Caco-2 (cell line): ENCODE measurements at places on chromosomes 5 and 9. TPM values are rescaled to one million over a fixed set of nuclear protein-coding genes. Genes with fewer than 3 reads are reported as not detected.

GRCh38 chr9:113267911-113268566 is 7.3 kb downstream of the CDC26 start:
- no peak for DNase-seq

Gene BNC2
- total RNA-seq = 0.12 and 0.20 TPM in 2 replicates

DNA sequence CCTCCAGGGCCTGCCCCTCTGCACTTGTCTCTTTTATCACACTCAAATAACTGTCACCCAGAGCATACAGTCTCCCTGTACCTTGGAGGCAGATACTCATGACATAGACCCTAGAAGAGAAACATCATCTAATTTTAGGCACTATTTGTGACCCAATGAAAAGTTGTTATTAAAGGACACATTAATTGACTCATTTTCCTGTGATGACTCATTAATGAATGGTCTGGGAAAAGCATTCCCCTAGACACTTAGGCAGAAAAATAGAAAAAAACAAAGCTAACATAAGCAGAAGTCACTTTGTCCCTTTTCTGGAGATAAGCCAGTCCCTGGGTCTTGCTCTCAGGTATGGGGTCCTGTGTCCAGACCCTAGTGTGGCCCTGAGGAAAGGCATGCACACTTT is 15.0 kb downstream of the TRPC7 start:
- no peak for DNase-seq

GRCh38 chr9:89757776-89758528 is 153.1 kb downstream of the GADD45G start:
- DNase-seq = no peak

DNA sequence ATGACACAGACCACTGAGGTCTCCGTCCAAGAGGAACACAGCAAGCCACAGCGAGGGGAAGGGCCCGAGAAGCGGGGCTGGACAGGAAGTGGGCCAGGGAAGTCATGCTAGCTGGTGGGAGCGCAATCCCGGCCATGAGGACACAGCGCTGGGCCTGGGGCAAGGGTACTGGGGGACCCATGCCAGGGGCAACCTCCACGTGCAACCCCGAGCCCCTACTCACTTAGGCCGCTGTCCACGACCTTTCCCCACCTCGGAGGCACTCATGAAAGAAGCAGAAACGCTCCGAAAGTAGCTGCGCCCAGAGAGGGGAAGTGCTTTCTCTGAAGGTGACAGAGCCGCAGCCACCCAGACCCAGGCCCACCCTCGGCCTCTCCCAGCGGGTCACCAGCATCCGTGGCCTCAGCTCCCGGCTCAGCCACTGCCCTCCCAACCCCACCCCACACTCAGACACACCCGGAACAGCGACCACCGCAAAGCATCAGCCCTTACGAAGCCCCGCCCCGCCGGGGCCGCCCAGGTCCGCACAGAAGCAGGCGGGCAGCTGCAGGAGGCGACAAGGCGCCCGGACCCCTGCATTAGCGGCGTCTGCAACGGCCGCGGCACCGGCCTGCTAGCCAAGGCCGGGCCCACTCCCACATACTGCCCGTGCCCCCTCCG is 782 bp downstream of the BICD2 start:
- no peak for DNase-seq

- DNase-seq = no peak
Measured at GRCh38 chr9:89058906-89059305, 67.6 kb downstream of the S1PR3 start.

Gene SPINK7
- not detected in 2 replicates for total RNA-seq

- no peak for DNase-seq
Measured at GRCh38 chr5:116038817-116039216, 6.5 kb downstream of the ARL14EPL start.

DNA sequence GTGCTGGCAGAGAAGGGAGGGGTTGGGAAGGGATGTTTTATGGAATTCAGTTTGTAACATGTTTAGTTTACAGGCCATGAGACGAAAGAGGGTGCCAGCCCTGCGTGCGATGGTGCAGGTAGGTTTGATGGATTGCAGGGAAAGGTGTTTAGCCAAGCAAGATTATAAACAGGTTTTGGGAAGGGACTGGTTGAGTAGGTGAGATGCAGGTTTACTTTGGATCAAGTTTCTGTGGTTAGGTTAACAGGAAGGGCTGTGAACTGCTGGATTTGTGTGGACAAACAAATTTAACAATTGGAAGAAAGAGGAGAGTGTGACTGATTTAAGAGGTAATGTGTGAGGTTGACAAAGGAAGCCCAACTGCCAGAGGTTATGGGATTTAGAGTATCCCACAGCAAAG is 32.6 kb upstream of the GPX3 start:
- no peak for DNase-seq

GRCh38 chr9:127142291-127142690 is 19.9 kb upstream of the ANGPTL2 start:
- DNase-seq = no peak
